NCI-H345 (cell line): ENCODE measurements at places on chromosomes 1 and 21.

DNA sequence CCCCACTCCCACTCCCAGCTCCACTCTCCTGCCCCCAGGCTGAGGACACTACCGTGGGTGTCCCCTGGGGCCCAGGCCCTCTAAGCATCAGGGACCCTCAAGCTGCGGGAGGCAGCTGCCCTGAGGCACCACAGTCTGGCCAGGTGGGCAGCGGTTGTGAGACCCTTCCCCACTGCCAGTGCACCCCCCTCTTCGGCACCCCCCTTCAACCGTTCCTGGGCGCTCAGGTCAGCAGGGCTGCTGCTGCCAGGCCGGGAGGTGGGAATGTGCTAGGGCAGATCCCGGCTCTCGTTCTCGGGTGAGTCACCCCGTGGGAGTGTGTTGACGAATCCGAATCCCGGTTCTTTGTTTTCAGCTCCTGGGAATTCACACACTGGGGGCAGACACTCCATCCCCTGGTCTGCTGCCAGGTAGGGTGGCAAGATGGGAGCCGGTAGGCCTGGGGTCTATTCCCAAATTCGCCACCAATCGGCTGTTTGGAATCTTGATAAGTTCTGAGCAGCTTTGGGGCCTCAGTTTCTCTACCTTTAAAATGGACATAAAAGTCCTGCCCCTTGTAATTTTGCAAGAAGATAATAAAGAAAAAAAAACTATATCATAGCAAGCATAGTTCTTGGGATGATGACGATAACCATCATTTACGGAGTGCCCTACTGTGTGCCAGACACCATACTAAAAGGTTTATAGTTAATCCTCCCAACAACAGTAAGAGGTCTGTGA lies 28.5 kb upstream of the CASZ1 start:
- no peak for DNase-seq

- DNase-seq, result no peak
Measured at GRCh38 chr21:45405271-45405818, 380 bp downstream of the COL18A1 start.

DNA sequence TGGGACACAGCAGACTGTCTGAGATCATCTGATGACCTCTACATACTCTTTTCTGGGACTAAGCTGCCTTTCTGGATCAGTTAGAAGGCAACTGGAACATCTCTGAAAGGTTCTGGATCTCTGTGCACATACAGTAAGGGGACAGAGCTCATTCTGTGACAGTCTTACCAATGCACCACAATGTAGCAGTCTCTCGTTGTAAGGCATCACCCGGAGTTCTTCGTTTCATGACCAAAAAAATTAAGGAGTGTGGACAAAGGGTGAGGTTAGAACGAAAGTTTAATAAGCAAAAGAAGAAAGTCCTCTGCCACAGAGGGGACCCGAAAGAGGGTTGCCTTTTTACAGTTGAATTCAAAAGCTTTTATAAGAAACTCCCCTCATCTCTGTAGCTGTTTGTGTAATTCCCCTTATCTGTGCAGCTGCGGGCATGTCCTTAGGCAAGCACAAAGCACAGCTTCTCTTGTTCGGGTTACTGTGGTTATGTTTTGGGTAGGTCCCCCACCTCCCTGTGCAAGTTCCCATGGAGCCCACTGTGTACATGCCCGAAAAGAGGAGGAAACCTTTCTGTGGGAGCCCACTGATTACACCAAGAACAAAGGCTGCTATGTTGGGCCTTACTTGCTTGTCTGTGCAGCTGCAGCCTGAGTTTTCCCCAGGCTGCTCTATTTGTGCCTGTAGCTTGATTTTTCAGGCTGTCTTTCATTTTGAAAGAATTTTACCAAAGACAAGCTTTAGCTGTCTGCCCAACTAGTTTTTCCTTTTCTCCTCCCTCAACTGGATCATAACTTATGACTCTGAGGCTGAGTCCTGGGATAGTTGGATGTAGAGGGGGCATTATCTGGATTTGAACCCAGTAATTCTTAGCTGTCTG lies 53.1 kb upstream of the CACNA1E start:
- no peak for DNase-seq

DNA sequence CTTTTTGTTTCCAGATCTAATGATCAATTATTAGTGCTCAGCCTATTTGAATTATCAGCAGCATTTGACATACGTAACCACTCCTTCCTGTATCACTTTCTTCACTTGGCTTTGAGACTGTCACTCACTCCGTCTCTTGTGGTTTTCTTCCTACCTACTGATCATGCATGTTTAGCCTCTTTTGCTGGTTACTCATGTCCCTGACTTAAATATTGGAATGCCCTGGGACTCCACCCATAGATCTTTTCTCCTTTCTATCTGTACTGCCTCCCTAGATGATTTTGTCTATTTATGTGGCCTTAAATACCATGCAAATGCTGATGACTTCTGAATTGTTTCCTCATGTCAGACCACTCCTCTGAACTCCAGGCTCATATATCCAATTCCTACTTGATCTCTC lies 57.7 kb upstream of the PDE4B start:
- DNase-seq, result no peak

- no peak for DNase-seq
Measured at GRCh38 chr1:192453360-192453992, 122.1 kb upstream of the RGS1 start.

DNA sequence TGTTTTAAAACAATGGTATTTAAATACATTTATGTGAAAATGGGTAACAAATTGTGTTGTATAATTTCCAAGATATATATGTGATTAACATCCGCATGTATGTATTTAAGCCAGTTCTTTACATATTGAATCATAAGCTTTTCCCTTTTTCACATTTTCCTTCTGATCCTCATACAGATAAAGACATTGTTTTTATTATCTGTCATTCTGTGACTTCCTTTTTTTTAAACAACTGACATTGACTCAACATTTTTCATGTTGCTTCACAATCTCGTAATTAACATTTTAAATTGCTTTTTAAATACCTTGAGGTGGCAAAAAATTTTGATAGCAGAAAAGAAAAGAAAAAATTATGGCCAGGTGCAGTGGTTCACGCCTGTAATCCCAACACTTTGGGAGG lies 1.4 kb downstream of the STXBP3 start:
- DNase-seq, result no peak

DNA sequence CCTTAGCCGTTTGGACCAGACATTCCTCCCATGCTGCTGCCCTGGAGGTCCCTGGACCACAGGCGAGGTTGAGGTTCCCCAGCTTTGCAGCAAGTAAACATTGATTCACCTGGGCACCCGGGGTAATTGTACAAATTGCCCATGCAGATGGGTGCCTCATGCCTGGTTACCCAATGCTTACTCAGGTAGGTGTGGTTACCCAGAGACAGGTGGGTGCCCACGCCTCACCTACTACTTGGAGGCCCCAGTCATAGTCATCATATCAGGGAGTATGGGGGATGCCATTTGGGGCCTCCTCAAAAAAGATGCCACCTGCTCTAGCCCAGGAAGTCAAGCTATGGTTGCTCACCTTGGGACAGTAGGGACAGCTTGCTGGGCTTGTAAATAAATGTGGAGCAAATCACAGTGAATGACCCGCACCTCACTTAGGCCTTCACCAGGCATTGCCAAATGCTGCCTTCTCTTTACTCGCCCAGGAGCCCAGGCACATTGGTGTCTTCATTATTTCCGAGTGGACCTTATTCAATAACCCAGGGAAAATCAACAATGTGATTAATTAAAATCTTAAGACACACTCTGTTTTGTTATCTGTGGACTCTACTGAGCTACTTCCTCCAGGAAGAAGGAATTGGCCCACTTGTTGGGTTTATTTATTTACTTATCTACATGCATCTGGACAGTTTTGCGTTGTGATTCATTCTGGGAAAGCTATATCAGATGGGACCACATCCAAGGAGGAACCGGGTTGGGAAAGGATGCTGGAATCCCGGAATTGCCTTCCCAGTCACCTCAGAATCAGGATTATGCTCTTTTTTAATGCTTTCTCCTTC lies 35.6 kb upstream of the GRHL3 start:
- DNase-seq, result no peak

DNA sequence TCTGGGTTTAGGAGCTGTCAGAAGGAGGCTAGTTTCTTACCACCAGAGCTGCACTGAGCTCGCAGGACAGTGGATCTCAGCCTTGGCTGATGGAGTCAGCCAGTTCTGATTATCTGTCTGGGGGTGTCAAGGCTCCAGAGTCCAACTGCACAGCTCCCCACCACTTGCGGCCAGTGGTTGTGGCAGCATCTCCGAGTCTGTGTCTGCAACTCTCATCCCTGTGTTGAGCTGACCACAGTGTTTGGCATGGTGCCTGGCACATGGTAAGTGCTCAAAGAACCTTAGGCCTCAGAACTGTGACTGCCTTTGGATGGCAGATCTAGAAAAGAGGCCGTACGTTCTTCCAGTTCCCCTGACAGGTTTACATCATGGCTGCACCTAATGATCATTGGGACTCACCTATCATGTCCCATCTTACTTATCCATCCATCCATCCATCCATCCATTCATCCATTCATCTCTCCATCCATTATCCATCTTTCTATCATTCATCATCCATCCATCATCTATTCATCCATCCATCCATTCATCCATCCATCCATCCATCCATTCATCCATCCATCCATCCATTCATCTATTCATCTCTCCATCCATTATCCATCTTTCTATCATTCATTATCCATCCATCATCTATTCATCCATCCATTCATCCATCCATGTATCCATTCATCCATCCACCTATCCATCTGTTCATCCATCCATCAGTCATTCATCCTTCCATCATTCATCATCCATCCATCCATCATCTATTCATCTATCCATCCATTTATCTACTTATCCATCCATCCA lies 114.5 kb downstream of the CRYAA start:
- DNase-seq, result no peak

DNA sequence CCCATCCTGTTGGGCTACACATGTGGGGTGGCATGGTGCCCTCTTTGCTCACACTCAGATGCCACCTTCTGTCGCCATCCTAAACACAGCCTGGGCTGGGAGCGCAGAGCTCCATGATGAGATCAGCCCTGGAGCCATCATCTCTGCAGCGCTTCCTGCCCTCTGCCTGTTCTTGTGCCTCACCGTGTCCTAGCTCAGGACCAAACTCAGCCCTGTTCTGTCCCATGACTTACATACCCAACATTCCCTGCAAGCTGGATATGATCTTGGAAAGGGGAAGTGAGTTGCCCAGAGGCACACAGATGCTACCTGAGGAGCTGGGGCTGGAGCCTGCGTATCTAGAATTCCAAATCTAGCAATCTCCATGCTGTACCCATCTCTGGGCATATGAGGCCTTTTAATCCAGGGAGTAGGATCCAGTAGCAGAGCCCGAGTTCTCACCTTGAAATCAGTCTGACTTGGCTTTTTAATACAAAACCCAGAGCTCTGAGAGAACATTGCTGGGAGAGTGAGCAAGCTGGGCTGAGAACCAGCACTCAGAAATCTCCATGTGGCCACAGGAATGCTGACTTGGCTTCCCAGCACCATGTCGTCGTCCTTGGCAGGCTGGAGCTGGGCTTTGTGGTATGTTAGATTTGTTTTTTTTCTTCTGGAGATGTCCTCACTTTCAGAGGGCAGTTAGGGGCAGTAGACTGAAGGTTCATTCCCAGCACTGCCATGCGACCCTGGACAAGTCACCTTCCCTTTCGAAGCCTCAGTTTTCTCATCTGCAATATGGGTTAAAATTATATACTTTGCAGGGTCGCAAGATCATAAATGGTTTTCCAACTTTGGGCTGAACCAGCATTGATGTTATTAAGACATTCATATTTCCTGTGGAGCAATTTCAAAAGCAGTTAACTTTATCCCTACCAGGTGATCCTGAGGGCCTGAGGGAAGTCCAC lies 2.6 kb downstream of the ALPL start:
- no peak for DNase-seq

DNA sequence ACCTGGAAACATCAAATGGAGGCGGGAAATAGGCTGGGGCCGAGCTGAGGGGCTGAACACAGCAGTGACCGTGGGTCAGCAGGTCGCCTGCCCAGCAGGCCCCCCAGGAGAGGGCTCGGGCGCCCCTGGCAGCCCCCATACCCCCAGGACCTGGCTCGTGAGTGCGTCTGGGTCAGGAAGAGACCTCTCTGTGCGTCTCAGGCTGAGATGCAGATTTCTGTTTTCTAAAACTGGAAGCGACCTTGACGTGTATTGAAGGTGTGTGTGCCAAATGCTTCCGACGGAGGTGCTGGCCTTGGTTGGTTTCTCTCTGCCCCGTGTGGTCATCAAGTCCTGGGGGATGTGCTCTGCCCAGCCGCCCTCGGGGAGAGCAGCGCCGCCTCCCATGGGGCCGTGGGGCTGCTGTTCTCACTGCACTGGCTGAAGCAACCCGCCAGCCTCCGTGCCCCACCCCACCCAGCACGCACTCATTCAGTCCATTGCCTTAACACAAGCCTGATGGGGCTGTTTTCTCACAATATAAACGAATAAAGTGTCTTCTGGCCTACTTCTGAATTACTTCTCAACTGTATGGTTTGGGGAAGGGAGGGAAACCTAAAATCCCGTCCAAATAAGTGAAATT lies 7.4 kb downstream of the PEX10 start:
- no peak for DNase-seq

GRCh38 chr1:47852006-47852718 lies 145.0 kb downstream of the TRABD2B start:
- no peak for DNase-seq

GRCh38 chr1:25617625-25618432 lies 1.2 kb downstream of the MAN1C1 start:
- DNase-seq, result no peak

DNA sequence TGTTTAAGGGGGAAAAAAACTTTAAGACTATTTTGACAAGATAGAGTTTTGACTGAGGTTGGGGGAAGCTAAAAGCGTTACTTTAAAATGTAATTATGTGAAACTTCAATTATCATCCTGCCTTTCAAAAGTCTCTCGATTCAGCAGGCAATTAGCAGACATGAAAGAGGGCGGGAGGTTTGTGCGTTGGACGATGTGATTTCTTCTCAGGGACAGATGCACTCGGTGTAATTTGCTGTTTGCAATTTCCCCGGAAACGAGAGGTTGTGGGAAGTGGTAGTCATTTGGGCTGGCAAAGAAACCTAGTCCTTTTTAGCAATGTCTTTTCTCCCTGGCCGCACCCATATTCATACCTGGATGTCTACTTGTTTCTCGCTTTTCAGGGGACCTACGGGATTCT lies 27.1 kb downstream of the KAZN start:
- no peak for DNase-seq

DNA sequence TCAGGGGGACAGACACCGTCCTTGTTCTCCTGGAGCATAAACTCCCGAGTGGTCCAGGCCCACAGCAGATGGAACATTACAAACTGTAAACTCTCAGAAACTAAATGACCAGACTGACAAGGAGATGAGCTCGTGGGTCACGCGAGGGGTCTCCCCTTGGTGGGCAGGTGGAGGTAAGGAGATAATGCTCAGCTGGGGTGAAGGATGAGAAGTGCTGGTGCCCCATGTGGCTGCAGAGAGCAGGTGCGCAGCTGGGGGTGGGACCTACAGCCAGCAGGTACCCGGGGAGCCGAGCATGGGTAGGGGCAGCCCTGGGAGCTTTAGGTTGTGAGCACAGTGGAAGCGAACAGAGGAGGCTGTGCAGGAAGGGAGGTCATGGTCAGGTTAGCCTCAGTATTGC lies 40.1 kb downstream of the AJAP1 start:
- no peak for DNase-seq

GRCh38 chr21:34933609-34934335 lies 115.3 kb downstream of the RUNX1 start:
- DNase-seq, result no peak
